ENCODE measurements at places on chromosomes 1 and 21.

GRCh38 chr1:201360901-201361651, 16.4 kb downstream of the TNNT2 start:
- DNase-seq, result no peak

DNA sequence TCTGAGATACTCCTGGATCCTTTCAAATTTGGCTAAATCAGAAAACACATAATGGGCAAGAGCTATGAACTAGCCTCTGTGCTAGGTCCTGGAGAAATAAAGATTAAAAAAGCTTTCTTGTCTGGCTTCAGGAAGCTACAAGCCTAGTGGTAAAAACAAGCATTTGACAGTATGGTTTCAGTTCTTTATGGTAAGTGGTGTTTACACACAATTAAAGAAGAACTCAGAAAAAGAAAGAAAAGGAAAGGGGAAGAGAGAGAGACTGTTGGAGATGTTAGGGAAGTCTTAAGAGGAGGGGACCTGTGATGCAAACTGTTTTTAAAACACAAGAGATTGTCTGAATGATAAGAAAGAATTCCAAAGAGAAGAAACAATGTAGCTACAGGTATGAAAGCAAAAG, 1.8 kb downstream of the OR10J1 start:
- no peak for DNase-seq

DNA sequence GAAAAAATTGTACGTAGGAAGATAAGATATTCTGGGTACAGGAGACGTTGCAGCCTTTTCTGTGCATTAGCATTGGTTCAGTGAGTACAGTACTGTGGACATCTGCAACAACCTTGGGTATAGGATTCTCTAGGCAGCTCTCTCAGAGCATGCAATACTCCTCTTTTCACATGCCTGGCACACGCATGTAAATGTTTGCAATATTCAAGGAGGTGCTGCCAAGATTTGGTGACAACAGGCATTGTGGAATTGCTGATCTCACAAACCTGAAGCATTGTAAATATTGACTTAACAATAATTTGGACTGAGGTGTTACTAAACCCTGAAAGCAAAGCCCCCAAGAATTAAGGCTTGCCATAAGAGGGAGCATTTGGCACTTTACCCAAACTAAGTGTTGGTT, 126.8 kb downstream of the GRIK1 start:
- no peak for DNase-seq

DNA sequence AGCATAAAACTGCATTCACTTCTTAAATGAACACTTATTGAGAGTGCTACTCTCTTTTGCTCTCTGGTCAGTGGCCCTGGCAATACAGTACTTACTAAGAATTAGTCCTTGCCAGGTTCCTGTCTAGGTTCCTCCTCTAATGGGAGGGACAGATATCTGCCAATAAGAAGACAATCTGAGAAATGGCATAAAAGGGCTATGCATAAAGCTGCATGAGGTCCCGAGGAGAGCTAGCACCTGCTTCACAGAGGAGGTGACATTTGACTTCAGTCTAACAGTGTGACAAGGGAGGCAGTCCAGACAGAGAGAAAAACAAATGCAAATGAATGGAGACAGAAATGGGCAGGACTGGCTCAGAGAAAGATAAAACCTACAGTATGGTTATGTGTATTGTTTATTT, 357.1 kb upstream of the SGIP1 start:
- DNase-seq, result no peak

DNA sequence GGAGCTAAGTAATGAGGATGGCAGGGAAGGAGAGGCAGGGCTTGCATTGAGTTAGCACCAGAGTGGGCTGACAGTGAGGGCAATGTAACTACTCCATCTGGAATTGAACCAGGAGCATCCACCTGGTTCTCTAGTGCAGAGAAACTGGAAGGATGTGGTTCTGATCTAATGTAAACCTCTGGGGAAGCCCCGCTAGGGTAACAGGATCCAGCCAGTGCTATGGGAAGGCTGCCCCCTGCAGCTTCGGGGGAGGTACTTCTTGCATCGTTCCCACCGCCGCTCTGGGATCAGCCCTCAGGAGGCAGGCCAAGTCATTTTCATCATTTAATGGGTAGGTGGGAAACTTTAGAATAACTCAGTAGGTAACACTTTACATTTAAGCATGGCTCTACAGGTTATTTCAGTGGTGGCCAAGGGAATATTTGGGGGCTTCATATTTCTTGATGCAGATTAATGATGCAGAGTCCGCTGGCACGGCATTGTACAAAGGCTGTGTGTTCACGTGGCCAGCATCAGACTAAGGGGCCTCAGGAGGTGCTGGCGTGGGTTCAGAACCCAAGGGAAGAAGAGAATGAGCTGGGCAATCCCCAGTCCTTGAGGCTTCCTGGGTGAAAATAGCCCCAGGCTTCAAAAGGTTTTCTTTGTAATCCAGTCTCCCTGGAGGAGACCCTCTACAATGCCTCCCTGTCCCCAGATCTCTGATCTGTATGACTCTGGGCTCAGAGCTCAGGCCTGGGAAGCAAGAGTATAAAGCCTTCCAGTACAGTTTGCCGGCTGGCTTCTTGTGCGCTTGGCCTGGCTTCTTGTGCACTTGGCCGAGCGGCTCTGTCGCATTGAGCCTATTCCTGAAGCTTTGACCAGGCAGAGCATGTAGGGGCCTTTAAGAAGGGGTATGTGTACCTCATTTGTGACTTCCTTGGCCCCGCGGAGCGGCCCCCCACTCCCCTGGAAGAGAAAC, 26.4 kb upstream of the KAZN start:
- DNase-seq, result no peak

GRCh38 chr1:179973198-179974110, 18.8 kb downstream of the CEP350 start:
- no peak for DNase-seq

- no peak for DNase-seq
Measured at GRCh38 chr21:37237764-37238163, 29.4 kb downstream of the VPS26C start.

- no peak for DNase-seq
Measured at GRCh38 chr1:63943393-63943792, 169.6 kb downstream of the ROR1 start.

DNA sequence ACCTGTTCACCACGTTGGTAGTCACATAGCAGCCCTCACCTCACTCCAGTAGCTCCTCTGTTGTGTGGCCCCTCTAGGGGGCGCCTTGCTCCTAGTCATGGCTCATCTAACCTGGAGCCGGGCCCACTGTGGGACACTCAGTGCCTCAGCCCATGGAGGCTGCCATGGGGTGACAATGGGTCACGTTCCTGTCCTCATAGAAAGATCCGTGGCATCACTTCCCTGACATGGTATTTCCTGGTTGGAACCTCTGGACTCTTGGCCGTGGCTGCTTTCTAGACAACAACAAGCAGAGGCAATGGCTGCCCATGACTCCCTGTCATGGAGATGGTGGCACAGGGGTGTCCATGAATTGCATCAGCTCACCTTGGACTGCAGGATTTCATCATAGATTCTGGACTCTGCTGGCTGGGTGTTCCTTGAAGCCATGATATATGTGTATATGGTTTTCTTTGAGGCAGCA, 27.5 kb upstream of the SLAMF6 start:
- peak; percentile 43 for DNase-seq

DNA sequence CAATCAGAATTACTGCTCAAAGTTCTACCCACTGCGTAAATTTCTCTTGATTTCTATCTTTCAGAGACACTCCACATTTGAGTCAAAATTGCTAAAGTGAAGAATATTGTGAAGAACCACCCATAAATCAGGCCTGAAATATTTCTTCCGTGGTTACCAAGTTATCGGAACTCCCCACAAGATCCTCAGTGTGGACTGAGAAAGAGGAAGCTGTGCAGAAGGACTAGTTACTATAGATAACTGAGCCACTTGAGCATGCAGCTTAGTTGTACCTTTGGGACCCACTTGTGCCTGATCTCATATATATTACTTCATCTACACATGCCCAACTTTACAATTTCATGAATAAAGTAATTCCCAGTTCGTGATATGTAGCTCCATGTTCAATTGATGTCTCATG, 18.4 kb downstream of the RWDD3 start:
- no peak for DNase-seq

- DNase-seq, result no peak
Measured at GRCh38 chr1:167538657-167539056, 14.9 kb downstream of the CREG1 start.

DNA sequence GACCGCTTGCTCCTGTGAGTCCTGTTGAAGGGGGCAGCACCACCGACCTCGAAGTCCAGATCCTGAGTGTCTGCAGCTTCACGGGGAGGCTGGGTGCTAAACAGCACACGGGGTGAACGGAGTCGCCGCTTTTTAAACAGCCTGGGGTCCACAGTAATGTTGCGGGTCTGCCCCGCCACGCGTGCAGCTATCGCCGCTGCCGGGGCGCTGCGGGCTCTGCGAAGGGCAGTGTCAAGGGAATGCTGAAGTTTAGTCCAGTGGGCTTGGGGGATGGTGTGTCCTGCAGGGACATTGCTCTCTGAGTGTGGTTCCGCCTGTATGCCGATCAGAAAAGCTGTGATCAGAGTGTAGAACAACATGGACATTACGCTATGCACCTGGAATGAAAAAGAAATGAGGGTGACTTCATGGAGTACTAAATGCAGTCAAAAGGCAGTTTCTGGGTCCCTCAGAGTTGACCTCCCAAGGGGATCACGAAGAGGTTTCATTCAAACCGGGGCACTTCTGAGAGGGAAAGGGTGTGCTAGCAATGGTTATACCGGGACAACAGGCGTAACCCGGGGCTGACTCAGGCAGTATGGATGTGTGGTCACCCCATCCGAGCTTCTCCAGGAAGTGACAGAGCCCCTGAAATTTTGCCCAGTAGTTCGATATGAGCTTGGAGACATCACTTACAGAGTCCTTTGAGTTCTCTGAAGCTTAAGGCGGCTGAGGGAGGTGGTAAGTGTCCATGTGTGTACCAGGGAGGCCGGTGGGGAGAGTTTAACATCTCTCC, 51.4 kb downstream of the NGF start:
- DNase-seq, result no peak

Data from T-helper 17 cell (primary cell).